ENCODE measurements at places on chromosomes 7 and 10.

- DNase-seq, result no peak
Observed at GRCh38 chr7:98872328-98872924, 2.6 kb upstream of the TMEM130 start.

DNA sequence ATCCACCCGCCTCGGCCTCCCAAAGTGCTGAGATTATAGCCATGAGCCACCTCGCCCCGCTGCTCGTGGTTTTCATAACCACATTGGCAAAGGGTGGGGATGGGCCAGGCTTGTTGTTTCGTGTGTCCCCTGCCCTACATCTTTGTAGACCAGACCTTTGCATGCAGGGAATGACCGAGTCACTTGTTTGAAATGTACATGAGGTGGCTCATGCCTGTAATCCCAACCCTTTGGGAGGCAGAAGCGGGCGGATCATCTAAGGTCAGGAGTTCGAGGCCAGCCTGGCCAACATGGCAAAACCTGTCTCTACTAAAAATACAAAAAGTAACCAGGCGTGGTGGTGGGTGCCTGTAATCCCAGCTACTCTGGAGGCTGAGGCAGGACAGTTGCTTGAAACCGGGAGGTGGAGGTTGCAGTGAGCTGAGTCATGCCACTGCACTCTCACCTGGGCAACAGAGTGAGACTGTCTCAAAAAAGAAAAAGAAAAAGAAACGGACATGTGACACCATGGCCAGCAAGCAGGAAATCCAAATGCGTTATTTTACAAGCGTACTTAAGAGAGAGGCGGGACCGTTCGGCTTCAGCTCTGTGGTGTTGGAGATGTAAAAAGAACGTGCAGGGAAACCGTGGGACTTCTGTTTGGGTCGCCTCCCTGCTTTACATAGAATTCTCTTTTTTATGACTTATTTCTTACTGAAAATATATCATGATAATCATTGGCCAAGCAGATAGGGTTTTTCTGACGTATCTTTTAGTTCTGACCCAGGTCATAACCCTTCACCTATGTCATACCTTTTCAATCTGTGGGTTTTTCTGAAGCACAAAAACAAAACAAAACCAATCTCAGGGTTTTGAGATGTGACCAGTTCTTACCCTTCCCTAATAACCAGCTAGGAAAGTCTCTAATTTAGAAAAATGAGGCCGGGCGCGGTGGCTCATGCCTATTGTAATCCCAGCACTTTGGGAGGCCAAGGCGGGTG, 45.1 kb downstream of the WIPI2 start:
- no peak for DNase-seq

GRCh38 chr7:20351901-20352300, 21.2 kb downstream of the ITGB8 start:
- DNase-seq, result no peak

DNA sequence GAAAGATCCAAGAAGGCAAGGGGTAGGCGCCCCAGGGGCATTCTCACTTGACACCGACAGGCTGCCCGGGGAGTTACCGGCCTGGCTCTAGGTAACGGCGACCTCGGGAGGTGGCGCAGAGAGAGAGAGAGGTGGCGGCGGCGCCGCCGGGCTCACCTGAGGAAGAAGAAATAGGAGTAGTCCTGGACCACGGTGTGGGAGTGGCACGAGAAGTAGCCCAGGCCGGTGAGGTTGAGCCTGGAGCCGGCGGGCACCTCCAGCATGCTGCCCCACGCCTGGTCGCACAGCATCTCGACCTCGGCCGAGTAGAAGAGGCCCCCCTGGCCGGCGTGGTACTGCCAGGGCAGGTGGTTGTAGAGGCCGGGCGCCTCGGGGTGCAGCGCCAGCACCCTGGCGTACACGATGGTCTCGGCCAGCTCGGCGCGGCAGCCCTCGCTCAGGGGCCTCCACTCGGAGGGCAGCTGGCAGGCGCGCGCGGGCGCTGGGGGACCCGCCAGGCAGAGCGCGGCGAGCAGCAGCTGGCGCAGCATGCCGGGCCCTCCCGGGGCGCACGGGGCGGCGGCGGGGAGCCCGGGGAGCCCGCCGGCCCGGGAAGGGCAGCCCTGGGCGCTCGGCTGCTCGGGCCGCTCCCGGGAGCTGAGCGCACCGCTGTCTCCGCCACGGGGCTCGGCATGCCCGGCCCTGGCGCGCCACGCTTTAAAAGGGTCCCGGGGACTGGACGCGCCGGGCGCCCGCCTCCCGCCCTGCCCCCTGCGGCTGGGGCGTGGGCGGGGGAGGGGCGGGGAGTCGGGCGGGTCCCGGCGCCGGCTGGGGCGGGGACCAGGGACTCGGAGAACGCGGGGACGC, at the start of gene CCDC3:
Gene CCDC3, minus strand, starts transcription at position 673 of the 846 bp plus-strand sequence. Its CDS starts 143 bp downstream, at position 530.
- no peak for DNase-seq

- no peak for DNase-seq
Observed at GRCh38 chr7:47611045-47611511, 29.2 kb upstream of the TNS3 start.

GRCh38 chr10:128419466-128420019, 293.3 kb upstream of the MKI67 start:
- no peak for DNase-seq

DNA sequence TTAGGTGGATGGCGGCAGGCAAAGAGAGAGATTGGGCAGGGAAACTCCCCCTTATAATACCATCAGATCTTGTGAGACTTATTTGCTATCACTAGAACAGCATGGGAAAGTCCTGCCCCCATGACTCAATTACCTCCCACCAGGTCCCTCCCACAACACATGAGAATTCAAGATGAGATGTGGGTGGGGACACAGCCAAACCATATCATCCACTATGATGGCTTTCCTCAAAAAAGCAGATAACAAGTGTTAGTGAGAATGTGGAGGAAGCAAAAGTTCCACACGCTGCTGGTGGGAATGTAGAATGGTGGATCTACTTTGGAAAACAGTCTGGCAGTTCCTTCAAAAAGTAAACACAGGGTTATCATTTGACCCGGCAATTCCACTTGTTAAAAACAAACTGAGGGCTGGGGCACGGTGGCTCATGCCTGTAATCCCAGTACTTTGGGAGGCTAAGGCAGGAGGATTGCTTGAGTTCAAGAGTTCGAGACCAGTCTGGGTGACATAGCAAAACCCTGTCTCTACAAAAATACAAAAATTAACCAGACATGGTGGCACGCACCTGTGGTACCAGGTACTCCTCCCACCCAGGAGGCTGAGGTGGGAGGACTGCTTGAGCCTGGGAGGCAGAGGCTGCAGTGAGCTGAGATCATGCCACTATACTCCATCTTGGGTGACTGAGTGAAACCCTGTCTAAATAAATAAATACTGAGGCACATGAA, 161.4 kb upstream of the EEPD1 start:
- DNase-seq, result no peak

Measured in breast epithelium (tissue), 4 donors.